ENCODE measurements at places on chromosomes 12 and 14.

GRCh38 chr14:87152693-87153092 is 840.3 kb downstream of the GALC start:
- DNase-seq: no peak

DNA sequence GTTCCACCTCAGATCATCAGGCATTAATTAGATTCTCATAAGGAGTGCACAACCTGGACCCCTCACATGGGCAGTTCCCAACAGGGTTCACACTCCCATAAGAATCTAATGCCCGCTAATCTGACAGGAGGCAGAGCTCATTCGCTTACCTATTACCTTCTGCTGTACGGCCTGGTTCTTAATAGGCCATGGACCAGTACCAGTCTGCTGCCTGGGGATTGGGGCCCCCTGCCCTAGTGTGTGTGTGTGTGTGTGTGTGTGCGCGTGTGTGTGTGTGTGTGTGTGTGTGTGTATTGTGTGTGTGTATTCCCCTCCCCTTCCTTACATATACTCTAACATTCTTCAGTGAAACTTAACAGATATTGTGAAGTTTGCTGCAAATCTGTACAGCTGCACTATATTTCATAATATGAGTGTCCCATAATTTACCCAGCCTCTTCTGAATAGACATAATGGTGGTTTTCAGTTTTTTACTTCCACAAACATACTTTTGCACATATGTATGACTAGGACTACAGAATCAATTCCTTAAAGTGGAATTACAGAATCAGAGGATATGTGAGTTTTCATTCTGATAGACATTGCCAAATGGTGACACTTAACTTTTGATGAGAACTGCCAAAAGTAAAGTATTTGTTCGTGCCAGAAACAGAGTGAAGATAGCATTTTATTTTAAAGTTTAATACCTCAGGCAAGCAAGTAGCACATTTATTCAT is 205.2 kb upstream of the EEA1 start:
- DNase-seq: no peak

DNA sequence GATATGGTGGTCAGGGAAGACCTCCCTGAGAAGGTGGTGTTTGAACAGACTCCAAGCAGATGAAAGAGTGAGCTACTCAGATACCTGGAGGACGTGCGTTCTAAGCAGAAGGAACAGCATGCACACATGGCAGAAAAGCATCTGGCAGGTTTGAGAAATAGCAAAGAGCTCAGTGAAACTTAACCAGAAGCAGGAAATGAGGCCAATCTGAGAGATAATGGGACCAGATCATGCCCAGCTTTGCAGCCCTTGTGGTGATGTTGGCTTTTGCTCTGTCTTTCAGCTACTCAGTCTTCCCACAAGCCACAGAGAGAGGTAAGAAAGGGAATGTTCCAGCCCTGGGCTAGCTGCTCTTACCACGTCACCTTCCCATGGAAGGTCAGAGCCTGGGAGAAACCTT is 176.3 kb upstream of the GSC start:
- DNase-seq: no peak

GRCh38 chr14:48874711-48875110 is 711.5 kb downstream of the RPS29 start:
- DNase-seq: no peak

Data from NAMALWA (cell line).